NCI-H524 (cell line): ENCODE measurements at places on chromosomes 2 and 18.

- DNase-seq = no peak
Observed at GRCh38 chr2:127737892-127738291, 36.6 kb downstream of the SFT2D3 start.

DNA sequence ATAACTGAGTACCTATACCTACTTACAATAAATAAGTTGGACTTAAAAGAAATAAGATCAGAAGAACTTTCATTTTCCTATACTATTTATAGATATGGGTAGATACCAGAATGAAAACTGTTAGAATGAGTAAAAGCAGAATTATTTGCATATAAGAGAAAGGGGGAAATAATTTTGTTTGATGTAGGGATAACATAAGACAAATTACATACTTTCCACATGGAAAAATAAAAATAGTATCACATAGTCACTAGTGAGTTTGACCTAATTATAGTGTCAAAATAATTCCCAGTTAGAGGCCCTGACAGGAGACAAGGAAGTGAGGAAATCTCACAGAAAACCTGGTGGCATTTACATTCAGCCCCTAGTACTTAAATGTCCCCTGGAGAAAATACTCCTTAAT is 28.6 kb downstream of the KCMF1 start:
- no peak for DNase-seq

DNA sequence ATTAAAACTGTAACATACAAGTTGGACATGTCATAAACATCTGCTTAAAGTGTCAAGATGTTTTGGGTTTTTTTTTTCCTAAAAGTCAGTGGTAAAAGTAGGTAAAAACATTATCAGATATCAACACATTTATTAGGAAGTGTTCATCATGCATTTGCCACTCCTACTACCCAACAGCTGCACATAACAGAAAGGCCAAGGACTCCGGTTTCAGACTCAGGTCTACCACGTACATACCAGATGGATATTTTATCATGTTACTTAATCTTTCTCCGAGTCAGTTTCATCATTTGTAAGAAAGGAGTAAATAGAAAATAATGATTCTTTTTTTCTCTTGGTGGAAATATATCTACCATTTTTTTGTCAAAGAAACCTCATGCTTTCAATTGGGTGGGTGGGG is 192.3 kb downstream of the UBE2E3 start:
- DNase-seq = no peak

DNA sequence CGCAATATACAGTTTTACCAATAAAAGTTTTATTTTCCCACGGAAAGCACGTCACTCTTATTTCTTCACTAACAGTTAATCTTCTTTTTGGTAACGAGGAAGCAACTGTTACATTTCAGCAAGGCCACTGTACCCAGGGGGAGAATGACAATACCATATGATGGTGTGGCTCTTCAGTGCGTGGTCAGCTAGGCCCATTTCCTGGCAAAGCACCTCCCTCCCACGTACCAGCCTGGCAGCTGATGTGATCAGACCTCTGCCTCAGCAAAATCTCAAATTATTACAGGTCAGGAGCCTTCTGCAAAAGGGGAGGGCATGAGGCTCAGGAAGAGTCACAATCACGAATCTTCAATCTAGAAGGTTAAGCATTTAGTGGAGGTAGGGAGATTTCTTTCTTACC is 55.4 kb downstream of the KLF7 start:
- DNase-seq = no peak

DNA sequence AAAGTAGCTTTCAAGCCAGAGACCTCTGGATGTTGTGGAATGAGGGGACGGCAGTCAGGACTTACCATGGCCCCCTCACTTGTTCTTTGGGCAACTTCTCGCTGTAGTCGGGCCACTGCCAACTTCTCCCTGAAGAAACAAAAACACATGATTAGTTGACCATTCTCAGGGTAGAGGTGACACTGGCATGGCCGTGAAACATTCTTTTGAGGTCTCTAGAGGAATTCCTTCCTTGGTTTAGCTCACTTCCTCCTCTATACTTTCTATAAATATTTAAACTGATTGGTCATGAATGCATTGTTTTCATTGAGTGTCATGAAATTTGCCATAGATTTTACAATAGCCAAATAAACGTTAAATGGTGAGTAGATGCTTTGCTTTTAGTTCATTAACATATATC is 354.6 kb downstream of the NCKAP5 start:
- DNase-seq = no peak

DNA sequence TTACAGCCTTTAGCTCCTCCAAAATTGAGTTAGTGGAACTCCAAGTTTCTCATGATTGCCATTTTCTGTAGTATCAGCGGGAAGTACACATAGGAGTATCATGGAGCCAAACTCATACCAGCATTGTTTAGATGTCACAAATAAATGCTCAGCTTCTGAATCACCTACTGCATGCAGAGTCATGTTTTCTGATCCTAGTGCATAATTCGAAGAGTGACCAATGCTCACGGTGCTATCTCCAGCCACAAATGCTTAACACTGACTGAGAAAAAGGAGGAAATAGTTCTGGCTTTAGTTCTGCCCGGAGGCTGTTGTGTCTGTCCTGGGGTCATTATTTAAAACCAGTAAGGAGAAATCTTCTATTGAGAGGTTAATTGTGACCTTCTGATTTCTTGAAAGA is 45.4 kb upstream of the LRATD1 start:
- no peak for DNase-seq

DNA sequence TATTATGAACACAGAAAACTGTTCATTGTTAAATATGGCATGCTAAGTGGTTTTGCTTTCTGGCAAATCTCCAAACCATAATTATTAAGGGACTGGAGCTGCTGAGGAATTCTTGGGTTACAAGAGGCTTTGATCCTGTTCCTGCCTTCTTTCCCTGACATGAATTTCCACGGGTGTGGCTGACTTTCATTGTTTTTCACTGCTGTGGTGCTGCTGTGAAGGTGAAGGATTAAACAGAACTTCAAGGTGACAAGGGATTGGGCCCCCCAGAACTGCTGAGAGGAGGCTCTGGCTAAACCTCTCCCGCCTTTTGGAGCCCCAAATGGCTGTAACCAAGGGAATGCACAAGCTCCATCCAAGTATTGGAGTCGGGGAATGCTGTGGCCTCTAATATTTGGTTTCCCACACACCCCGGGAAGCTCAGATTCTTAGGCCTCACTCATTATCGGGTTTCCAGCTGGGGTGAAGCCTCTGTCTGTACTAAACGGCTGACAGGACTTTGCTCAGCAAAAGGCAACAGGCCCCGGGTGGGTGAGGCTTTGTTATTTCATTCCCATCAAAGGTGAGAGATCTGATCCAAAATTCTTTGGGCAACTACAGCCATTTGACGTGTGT is 29.0 kb upstream of the ZFP36L2 start:
- no peak for DNase-seq

- DNase-seq = no peak
Observed at GRCh38 chr2:40240070-40240469, 211.8 kb downstream of the SLC8A1 start.

DNA sequence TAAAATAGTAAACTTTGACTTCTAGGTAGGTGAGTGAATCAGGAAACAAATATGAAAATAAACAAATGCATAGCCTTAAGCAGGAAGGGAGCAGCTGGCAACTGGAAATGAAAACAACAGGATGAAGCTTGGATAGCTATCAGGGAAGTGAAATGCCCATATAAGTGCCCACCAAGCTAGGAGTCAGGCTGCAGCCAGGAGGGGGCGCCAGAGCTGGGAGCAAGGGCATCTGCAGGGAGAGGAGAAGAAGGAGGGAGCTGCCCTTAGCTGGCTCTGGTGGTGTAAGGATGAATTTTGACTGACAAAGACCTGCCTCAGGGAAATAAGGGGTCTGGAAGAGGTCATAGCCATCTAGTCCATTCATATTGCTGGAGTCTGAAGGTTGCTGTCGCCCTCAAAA is 298.3 kb downstream of the TDRD15 start:
- DNase-seq = peak; percentile 35

DNA sequence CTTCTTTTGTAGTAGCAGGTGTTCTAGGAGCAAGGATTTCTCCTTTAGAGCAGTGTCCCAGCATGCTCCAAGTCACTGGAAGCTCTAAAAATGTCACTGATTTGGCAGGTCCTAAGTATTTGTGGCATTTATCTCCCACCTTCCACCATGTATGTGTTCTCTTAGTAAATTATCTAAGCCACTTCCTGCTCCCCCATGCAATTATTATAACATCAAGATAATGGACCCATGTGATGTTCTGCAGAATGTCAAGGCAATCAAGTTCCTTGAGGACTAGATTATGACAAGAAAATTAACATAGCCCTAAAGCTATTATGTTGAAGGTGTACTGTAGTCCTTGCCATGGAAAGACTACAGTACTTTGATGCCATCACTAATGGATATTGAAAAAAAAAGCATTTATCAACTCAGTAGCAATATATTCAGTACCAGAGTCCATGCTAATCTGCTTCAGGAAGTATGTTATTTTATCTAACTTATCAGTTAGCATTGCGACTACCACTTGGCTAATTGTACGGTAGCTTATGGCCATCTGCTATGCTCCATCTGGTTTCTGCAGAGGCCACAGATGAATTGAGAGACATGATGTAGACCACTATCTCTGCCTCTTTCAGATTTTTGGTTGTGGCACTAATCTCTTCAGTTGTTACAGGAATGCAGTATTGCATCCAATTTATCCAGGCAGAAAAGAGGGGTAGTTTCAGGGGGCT is 56.7 kb downstream of the GPR39 start:
- peak; percentile 74 for DNase-seq

DNA sequence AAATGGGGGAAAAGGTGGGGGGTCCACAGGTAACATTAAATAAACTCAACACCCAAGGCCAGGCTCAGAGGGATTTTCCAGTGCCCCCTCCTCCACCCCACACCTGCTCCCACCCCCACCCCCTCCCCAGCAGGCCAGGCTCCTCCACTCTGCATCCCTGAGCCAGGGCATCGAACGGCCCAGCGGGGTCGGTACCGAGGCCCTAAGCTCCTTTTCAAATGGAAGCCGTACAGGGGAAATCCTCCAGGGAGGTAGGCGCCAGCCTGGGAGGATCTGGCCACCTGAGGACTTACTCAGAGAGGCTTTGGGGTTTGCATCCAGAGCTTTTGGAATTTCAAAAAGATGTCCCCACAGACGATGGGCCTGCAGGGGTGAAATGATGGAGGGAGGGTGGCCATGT is 46.5 kb downstream of the ZFP36L2 start:
- DNase-seq = no peak

GRCh38 chr2:17000184-17000482 is 334.5 kb upstream of the CYRIA start:
- DNase-seq = no peak

DNA sequence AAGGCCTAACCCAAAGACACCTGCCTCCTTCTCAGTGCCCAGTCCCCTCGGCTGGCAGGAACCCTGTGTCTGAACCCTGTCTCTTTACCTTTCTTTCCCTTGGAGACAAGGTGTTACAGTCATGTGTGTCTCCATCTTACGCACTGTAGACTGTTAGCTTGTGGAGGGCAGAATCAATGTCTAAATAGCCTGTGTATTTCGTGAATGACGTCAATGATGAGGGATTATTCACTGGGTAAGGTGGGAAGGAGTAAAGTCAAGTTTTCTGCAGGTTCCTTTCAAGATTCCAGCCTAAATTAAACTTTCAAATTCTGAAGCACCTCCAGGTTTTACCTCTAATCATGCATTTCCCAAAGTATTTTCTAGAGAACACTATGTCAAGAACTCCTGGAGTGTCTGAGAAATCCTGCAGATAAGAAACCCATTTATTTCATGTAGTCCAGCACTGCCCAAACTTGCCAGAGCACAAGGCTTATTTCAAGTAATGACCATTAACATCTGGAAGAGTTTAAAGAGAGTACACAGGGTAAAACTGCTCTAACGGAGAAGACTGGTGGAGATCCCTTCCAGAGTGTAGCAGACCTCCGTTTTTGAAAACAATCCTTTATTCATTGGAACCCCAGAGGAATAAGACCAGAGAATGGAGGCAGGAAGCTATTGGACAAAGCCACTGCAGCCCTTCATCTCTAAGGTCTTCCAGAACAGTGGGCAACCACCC is 72.8 kb downstream of the KCNF1 start:
- no peak for DNase-seq

DNA sequence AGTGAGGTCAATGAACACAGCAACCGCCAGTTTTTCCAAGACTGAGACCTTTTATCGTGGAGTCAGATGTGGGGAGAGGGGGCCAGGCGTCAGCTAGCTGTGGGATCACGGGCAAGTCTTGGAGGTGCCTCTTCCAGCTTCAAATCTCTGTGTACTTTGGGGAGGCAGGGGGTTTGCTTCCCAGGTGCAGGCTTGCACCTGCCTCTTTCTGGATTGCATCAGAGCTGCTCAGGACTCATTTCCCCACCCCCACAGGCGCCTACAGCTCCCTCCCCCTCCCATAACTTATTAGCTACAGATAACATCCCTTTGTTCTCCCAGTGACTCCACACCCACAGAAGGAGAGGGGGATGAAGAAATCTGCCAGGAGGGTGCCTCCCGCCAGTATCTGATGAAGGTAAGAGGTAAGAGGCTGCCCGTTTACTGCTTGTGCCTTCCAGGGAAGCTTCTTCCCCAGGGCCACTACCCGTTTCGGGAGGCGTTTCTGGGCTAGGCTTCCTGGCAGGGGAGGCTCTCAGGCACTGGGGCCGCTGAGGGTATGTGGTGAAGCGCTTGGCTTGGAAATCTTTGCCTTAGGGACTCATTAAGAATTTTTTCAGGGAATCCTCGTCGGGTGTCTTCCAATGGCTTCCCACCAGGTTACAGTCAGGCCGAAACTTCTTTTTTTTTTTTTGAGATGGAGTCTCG is 18.8 kb upstream of the MRPL33 start:
- no peak for DNase-seq

- no peak for DNase-seq
Observed at GRCh38 chr2:99593692-99594427, 104.0 kb upstream of the REV1 start.

DNA sequence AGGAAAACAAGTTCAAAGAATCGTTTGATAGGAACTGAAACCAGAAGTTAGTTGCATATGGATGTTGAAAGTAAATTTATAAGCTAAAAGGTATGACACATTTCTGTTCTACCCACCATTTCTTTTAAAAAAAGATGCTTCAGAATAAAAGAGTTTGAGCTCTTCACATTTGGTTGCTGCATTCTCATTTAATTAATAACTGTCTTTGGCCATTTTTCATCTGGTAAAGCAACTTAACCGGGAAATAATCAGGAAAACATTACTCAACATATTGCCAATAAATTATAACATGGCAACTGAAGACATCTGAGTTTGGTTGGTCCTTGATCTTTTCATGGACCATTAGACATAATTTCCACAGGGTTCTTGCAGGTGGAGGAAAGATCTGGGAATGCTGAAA is 180.2 kb upstream of the TWIST2 start:
- no peak for DNase-seq

DNA sequence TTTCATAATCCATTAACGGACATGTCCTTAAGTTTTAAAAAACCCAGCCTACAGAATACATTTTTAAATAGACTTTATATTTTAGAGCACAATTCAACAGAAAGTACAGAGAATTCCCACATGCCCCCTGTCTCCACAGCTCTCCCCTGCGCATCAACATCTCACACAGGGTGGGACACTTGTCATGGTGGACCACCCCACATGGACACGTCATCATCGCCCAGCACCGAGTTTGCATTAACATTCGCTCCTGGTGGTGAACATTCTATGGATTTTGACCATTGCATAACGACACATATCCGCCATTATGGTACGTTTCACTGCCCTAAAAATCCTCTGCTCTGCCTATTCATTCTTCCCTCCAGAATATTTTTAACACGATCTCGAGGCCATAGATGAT is 1.1 kb upstream of the KCNF1 start:
- no peak for DNase-seq
